ENCODE measurements at places on chromosomes 2 and 18. TPM values are rescaled to one million over a fixed set of nuclear protein-coding genes. Genes with fewer than 3 reads are reported as not detected.

Gene POMC
- total RNA-seq, result 2.3 TPM

Gene ANKRD30BL
- not detected for total RNA-seq

Gene IL1R1
- total RNA-seq, result 2.6 TPM

Gene PRKAG3
- total RNA-seq, result not detected

Gene IL18R1
- 6.5 TPM for total RNA-seq

Gene ASXL2
- 4.4 TPM for total RNA-seq

Gene NOSTRIN
- total RNA-seq, result 2.0 TPM

Gene USP37
- total RNA-seq, result 20.0 TPM

Gene KDSR
- 16.9 TPM for total RNA-seq

Gene FOXD4L1
- total RNA-seq, result 0.10 TPM

Gene RTTN
- 42.0 TPM for total RNA-seq

Gene GMPPA
- 12.0 TPM for total RNA-seq

Gene DYSF
- total RNA-seq, result 13.3 TPM

Gene ITGAV
- 5.8 TPM for total RNA-seq

Measured in mononuclear cell (primary cell).